ENCODE measurements at places on chromosomes 2 and 18. TPM values are rescaled to one million over a fixed set of nuclear protein-coding genes. Genes with fewer than 3 reads are reported as not detected.

MAPRE3 gene
- total RNA-seq = 12.1 TPM

TMEM37 gene
- 0.14 TPM for total RNA-seq

CAPN13 gene
- 1.8 TPM for total RNA-seq

- ATAC-seq = no peak
Observed at GRCh38 chr2:25201794-25202193, 33.4 kb upstream of the POMC start.

DNA sequence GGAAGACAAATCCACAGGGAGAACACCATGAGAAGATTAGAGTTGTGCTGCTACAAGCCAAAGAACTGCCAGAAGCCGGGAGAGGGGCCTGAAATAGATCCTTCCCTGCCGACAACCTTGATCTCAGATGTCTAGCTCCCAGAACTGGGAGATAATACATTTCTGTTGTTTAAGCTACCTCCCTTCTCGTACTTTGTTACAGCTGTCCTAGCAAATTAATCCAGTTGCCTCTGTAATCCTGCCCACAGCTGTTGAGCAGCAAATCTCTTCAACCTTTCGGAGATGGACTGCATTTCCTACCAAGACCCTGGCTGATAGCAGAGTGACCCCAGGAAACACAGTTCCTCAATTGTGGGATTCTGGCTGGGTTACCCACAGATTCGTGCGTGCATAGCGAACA, 2.6 kb upstream of the TBC1D8 start:
- no peak for ATAC-seq

DNA sequence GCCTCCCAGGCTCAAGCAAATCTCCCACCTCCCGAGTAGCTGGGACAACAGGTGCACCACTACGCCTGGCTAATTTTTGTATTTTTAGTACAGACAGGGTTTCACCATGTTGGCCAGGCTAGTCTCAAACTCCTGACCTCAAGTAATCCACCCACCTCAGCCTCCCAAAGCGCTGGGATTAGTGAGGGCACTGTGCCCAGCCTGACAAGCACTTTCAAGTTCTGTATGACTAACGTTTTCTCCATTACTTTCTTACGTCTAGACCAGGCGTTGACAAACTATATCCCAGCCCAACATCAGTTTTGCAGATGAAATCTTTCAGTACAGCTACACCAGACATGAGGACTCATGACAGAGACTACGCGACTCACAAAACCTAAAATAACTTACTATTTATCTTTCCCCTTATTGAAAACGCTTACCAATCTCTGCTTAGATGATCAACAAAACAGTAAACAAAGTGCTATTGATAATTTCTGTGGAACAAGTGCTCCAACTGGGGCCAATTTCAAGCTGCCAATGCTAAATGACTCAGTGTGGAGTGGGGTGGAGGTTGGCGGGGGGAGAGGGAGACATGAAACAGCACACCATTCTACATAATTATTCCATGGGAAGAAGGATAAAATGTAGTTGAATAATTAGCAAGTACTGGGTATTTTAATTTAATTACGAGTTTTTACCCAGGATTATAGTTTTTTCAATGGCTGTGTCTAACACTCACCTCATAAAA, 59.1 kb downstream of the SAP130 start:
- ATAC-seq = no peak

DNA sequence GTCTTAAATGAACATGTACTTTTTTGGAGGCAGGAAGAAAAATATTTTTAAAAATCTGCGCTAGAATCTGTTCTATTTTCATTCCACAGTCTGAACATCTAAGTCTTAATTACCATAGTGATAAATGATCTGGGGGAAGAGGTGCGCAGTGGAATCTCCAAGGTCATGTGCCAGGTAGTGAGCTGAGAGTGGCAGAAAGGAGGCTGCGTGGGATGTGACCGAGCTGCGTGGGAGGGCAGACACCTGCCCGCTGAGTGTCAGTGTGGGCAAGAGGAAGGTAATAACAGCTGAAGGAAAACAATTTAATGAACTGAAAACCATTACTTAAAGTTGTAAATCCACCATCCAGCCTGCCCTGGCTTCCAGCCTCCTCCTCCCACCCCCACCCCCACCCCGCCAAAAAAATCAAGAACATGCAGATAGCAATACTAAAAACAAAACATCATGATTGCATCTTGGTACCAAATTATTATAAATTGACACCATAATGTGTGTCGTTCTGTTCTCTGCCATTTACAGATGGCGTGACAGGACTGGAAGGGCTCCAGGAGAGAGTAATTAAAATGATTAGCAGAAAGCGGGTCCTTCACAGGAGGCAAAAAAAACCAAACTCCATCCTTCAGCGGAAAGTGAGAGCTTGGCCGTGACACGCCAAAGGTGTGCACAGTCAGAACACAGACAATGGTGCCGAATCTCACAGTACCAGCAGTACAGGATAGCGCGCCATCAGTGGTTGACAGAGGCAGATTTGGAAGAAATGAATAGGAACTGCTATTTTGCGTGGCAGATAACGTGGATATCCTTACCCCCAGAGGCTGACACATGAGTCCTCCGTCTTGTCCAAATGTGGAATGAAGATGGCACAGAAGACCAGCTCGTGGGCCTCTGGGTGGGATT, 11.4 kb upstream of the DTNB start:
- no peak for ATAC-seq

DNA sequence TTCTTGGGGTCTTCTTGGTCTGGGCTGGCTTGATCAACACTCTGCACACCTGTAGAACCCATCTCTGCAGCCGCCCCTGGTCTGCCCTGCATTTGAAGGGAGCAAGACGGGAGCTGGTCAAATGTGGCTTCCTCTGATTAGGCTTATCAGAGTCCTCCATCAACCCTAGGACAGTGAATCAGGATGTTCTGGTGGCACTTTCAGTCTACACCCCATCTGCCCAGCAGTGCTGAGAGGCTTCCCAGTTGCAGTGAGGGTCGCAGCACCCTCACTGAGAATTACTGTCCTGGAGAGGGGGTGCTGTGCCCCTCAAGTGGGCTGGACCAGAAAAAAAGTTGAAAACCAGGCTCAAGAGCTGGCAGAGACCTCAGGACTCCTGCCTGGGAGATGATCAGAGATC, 152.9 kb downstream of the DYSF start:
- no peak for ATAC-seq

GRCh38 chr2:128414351-128414750, 95.7 kb upstream of the HS6ST1 start:
- no peak for ATAC-seq

DNA sequence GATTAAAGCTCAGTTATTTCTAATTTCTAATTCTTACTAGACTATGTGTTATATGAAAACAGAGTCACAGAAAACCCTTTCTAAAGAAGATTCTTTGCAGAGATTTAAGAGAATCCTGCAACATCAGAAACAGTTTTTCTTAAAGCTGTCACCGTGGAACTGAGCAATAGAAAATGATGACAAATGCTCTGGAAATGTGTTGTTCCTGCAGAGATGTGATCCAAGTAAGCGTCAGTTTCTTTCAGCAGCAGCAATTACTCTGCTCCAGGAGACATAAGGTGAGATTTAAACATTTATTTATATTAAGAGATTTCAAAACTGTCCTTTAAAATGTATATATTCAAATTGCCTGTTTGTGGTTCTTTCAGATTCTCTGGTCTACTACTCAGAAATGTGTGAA, 350.5 kb upstream of the NETO1 start:
- no peak for ATAC-seq

- ATAC-seq = no peak
Observed at GRCh38 chr18:28110924-28111323, 66.0 kb downstream of the CDH2 start.

Data from motor neuron (in vitro differentiated cells).